ENCODE measurements at places on chromosomes 13 and 19. TPM values are rescaled to one million over a fixed set of nuclear protein-coding genes. Genes with fewer than 3 reads are reported as not detected.

Gene SRRM5
- total RNA-seq: under 0.01 TPM

Gene FBL
- total RNA-seq: 127 TPM

Gene SETDB2
- total RNA-seq: 13.4 TPM

GRCh38 chr19:29596885-29597525 lies 9.1 kb upstream of the POP4 start:
- no peak overlapping the region for H3K4me3 ChIP-seq
- peaks cover 3% of the 10 kb centered on the region for H3K27me3 ChIP-seq
- peak; percentile 14 for DNase-seq
- no peaks in the 10 kb centered on the region for H3K36me3 ChIP-seq
- H3K4me1 ChIP-seq: no peaks in the 10 kb centered on the region
- H3K27ac ChIP-seq: no peak overlapping the region

DNA sequence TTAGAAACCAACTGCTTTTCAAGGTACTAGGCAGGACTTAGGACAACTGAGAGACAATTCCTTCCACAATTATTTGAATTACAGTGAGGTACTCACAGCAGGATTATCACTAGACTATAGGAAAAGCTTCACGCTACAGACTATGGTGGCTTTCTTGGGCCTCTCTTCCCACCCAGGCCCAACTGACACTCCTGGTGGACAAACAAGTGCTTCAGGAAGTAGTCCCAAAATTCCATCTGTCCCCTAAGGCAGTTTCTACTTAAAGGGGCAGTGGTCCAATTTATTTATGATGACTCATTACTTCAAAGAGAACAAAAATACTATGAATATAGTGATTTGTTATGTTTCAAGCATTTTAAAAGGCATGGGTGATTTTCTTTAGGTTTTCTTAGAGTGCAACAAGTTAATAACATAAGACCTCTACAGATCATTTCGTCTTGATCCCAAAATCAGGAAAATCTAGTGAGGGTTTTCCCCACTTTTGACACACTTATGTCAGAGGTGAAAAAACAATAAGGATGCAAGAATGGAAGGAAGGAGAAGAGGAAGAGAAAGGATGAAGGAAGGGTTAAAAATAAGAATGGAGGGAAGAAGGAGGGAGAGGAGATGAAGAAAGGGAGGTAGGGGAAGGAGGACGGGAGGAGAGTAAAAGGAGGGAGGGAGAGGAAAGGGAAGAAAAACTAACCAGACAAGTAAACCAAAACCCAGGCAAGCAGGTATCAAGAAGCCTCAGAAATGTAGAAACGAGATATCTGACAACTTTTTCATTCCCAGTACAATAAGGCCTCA lies 100.7 kb downstream of the SERP2 start:
- no peaks in the 10 kb centered on the region for H3K36me3 ChIP-seq
- DNase-seq: peak; percentile 29
- no peaks in the 10 kb centered on the region for H3K27me3 ChIP-seq
- H3K4me3 ChIP-seq: no peak overlapping the region

GRCh38 chr19:16898361-16899015 lies 9.7 kb downstream of the F2RL3 start:
- no peaks in the 10 kb centered on the region for H3K4me1 ChIP-seq
- no peaks in the 10 kb centered on the region for H3K36me3 ChIP-seq
- H3K27ac ChIP-seq: no peak overlapping the region
- H3K27me3 ChIP-seq: peaks cover 2% of the 10 kb centered on the region
- H3K4me3 ChIP-seq: no peak overlapping the region

Measured in fibroblast of lung (primary cell).